Activated T-helper 1 cell treated with anti-CD3 and anti-CD28 coated beads, Interleukin-2, amount 50 U/mL, for 16 hours (primary cell): ENCODE measurements at places on chromosomes 7 and 10.

DNA sequence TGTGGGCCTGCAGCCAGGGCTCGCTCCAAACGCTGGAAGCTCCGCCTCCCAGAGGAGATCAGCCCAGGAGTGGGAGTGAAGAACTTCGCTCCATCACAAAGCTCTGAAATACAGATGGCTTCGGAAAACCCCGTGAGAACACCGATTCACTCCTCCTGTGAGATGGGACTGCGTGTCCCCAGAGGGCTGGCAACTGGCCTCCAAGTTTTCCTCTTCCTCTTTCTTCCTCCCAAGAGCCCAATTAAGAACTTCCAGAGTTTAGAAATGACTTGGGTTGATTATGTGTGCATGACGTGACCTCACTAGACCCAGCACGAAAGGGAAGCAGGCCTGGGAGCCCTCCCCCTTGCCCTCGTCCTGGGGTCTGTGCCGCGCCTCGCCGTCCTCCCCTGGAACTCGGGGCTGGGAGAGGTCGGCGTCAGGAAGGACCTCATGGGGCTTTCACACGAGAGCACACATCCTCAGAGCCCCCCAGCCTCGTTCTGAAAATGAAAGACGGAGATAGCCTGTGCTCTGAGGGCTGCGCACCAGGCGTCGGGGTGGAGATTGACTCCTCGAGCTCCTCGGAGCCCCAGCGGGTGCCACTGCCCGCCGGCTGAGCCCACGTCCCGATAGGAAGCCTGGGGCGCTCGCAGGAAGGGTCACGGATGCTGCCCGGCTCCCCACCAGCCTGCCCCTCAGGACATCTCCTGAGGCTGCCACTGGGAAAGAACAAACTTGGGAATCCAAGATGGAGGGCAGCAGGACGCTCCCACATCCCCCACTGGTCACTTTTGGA lies 37.8 kb downstream of the PTPRN2 start:
- DNase-seq, result no peak

DNA sequence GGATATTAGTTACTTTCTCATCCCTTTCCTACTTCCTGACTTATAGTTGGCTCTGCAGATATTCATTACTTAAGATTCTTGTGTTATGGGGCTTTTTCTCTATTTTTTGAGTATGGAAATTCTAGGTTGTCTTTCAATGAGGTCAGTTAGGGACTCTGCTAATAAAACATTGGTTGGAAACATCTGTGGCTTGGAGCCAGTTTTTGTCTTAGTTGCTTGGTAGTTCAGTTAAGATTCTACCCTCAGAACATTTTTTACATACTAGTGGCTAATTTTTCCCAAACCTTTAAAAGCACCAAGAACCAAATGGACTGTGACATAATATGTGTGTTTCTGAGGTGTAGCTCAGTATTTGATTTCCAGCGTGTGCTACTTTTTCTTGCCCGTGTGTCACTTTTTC lies 305.6 kb upstream of the FZD1 start:
- DNase-seq, result no peak

DNA sequence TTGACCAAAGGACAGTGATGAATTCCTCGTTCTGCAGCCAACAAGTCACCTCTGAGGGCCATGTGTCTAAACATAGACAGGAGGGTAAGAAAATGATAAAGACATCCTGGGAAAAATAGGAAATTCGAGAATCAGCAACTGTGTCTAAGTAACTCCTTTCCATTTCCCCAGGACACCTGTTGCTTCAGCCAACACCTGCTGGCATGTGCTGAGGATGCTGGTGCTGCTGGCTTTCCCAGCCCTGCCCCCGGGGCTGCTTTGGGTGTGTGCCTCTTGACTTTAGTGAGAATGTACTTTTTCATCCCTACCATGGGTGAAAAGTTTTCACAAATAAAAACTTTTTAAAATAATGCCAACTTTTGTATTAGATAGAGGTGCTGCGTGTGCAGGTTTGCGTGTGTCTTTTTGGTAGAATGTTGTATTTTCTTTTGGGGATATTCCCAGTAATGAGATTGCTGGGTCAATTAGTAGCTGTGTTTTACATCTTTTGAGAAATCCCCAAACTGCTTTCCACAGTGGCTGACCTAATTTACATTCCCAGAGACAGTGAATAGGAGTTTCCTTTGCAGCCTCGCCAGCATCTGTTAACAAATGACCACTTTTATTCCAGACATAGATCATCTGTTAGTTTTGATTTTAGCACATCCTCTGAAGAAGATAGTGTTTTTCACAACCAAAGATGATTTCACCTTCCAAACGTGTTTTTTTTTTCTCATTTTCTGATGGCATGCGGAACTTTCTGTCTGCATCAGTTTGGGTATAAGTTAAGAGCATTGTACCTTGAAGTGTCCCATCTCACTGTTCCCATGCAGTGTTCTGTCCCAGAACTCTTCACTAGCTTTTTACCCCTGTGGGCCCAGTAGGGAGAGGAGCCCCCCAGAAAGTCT lies 104.2 kb upstream of the ACBD5 start:
- DNase-seq, result no peak

DNA sequence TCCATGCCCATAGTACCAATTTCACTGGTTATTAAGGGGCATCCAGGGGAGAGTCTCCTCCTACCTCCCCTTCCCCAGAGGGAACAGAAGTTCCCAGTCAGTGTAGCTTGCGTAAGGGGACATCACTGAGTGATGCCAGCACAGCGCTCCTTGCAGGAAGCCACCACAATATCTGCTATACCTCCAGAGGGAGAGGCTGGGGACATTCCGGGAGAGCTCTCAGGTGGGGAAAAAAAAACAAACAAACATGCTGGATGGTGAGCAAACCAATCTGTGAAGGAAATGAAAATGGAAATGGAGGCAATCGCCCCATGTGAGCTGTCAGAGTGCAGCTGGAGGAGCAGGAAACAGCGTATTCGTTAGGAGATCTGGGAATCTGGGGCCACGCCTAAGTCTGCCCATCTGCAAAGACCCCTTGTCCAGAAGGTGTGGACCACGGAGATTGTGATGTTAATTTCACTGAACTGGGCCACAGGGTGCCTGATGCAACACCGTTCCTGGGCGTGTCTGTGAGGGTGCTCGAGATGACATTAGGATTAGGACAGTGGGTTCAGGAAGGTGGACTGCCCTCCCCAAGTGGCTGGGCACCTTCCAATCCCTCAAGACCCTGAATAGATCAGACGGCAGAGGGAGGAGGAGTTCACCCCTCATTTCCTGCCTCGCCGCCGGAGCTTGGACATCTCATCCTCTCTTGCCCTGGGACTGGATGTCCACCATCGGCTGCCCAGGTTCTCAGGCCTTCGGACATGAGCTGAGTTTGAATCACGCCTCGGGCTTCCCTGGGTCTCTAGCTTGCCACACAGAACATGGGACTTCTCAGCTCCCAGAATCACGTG lies 30.5 kb downstream of the GNA12 start:
- no peak for DNase-seq

GRCh38 chr10:43458227-43458626 lies 21.3 kb downstream of the ZNF487 start:
- no peak for DNase-seq

DNA sequence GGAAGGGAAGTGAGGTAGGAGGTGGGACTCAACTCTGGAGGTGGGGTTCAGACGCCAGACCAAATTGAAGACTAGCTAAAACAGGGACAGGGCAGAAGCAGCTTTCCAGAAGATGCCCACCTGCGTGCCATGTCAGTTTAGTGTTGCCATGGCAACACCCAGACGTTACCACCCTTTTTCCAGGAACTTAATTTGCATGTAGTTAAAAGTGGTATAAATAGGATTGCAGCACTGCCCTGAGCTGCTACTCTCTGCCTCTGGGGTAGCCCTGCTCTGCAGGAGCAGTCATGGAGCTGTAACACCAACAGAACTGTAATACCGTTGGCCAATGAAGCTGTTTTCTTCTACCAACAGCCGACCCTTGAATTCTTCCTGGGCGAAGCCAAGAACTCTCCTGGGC lies 93.8 kb downstream of the PRKCQ start:
- no peak for DNase-seq

GRCh38 chr10:13049774-13050420 lies 48.4 kb upstream of the CCDC3 start:
- no peak for DNase-seq

DNA sequence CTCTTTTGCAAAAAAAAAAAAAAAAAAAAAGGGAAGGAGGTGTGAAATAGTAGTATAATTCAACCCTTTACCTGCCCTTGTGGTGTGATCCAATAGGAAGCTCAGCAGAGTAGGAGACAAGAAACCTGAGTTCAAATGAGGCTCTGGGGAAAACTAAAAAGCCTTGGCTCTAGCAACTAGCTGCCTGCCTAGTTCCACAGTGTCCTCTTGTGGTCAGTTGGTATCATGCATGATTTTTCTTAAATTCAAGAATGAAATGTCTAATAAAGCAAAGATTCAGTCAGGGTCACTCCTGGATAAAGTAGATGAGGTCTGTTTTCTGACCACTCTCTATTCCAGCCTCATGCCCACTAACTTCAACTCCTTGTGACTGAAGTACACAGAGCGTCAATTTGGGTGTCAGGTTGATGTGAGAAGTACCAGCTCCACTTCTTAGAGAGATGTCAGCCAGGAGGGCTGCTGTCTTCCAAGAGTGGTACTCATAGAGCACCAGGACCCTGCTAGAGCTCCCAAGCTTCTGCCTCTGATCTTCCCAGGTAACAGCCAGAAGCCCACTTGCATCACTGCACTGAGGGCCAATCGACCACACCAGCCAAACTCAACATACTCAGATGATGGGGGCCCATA lies 10.5 kb downstream of the LSM5 start:
- DNase-seq, result no peak

DNA sequence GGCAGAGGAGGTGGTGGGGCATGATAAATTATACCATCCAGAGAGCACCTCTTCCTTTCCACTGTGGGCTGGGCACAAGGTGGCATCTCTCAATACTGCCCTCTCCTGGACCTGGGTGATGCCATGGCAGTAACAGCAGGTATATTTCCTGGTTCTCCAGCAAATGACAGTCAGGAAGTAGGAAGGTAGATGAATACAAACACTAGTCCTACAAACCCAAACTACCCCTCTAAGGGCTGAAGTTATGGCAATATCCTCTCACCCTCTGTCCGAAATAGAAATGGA lies 1004.9 kb downstream of the KCNMA1 start:
- no peak for DNase-seq

GRCh38 chr10:21514818-21515351 lies 10.6 kb downstream of the SKIDA1 start:
- DNase-seq, result no peak

DNA sequence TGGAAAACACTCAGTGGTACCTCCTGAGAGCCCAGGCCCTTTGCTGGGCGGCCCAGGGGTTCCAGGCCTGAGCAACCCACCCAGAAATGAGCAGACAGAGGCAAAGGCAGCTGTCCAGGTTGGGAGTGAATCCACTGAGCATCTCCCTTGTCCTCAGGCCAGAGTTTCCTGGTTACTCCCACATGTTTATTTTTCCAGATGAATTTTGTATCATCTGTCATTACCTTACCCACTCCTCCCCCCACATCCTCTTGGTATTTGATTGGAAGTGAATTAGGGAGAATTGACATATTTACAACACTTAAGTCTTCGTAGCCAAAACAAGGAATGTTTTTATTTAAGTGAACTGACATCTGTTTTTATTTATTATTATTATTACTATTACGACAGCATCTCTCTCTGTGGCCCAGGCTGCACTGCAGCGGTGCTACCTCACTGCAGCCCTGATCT lies 13.2 kb upstream of the LMBR1 start:
- no peak for DNase-seq

DNA sequence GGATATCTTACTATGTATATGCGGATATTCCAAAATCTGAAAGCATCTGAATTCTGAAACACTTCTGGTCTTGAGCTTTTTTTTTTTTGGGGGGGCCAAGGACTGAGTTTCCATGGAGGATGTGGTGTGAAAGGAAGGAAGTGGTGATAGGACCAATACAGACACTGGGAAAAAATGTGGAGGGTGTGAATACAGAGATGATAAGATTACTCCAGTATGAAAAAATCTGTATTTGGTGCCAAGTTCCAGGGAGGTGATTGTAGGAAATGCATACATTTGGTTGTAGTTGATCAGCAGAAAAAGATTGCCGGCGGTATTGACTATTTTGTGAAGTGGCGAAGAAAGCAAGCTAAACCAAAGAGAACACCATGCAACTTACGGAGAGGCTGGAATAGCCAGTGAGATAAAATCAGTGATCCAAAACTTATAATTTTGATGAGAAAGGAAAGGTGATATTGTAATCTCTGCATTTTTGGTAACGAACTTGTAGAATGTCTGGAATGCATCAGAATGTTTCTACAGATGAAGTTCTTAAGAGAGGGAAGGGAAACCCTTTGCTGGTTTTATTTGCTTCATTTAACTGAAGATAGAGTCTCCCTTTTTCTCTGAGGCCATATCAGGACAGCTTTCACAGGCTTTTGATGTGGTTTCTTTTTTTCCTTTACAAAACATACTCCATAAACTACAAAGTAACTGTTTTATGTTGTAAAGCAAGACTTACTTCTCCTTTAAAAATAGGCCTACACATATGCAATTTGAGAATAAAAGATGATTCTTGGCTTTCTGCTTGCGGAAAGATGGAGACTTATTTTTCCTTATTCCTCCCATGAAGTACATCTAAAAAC lies 6.0 kb downstream of the WDR37 start:
- no peak for DNase-seq

- peak; percentile 43 for DNase-seq
These were observed 126.5 kb downstream of the CUBN start for GRCh38 chr10:17003151-17003550.

DNA sequence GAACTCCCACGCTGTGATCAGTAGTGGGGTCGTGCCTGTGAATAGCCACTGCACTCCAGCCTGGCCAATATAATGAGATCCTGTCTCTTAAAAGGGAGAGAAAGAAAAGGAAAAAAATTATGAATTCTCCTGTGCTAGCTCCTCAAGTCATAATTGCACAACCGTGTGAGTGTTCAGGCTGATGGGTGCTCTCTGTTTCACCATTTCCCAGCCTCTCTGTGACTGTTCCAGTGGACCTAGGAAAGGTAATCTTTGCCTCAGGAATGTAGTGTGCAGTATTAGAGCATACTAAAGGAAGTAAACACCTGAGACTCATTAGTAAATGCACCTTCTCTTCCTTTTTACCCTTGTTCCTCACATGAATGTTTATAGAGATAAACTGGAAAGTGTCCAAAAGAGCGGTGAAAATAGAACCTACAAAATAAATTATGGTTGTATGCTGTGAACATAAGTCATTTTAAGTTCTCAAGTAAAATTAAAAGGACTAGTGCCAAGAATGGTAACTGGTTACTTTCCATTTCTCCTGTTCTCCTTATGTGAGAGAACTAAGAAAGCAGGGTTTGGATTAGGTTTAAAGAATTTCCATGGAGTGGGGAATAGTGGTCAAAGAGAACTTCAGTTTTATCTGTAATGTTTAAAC lies 42.7 kb downstream of the INPP5F start:
- no peak for DNase-seq
